ENCODE measurements at places on chromosomes 3 and 15. TPM values are rescaled to one million over a fixed set of nuclear protein-coding genes. Genes with fewer than 3 reads are reported as not detected.

Gene FGD5
- not detected for total RNA-seq

Gene TRAK1
- 37.8 TPM for total RNA-seq

Gene NFKBIZ
- total RNA-seq: 122 TPM

Gene ST3GAL6
- total RNA-seq: 0.44 TPM

Gene AADACL2
- not detected for total RNA-seq

Gene CNTN3
- total RNA-seq: not detected

- no peaks in the 10 kb centered on the region for H3K27me3 ChIP-seq
- no peak for DNase-seq
- peaks cover 25% of the 10 kb centered on the region for H3K4me1 ChIP-seq
- H3K4me3 ChIP-seq: no peak overlapping the region
- H3K27ac ChIP-seq: no peak overlapping the region
These were observed 76.2 kb downstream of the CCK start for GRCh38 chr3:42189736-42190135.

DNA sequence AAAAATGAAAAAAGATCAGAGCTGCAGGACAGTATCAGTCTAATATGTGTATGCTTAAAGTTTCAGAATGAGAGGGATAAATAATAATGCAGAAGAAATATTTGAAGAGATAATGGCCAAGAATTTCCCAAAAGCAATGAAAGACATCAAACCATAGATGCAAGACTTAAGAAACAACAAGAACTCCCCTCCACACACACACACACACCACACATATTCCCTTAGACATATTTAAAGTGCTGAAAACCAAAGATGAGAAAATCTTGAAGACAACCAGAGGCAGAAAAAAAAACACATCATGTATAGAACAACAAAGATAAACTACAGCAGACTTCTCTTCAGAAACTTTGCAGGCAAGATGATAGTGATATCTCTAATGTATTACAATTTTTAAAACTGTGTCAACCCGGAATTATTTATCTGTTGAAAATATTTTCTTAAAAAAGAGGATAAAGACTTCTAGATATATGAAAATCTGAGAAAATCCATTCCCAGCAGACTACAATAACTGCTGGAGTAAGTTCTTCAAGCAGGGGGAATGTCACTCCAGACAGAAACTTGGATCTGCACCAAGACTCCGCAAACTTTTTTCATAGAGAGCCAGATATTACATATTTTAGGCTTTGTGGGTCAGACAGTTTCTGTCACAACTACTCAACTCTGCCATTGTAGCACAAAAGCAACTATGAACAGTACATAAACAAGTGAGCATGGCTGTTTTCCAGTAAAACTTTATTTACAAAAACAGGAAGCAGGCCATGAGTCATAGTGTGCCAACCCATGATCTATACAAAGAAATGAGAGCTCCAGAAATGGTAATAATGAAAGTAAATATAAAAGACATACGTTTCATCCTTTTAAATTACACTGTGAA, 223.4 kb upstream of the CGNL1 start:
- H3K27ac ChIP-seq: peak overlapping the region; percentile 53
- H3K4me3 ChIP-seq: no peak overlapping the region
- H3K36me3 ChIP-seq: peaks cover 63% of the 10 kb centered on the region
- no peak for DNase-seq
- peaks cover 27% of the 10 kb centered on the region for H3K4me1 ChIP-seq
- H3K27me3 ChIP-seq: no peaks in the 10 kb centered on the region

- H3K4me1 ChIP-seq: peaks cover 31% of the 10 kb centered on the region
- peak overlapping the region; percentile 96 for H3K4me3 ChIP-seq
- H3K27ac ChIP-seq: peak overlapping the region; percentile 99
- no peak for DNase-seq
- H3K27me3 ChIP-seq: no peaks in the 10 kb centered on the region
- H3K36me3 ChIP-seq: peaks cover 40% of the 10 kb centered on the region
These were observed 795 bp upstream of the MYNN start for GRCh38 chr3:169772305-169772896.

Measured in activated T-helper 2 cell treated with anti-CD3 and anti-CD28 coated beads, Interferon-gamma antibody, Interleukin-2, Interleukin-4, amounts not matched to agents 10 μg/mL and 5 μg/mL and 100 μg/mL, durations not matched to agents 14 hours and 24 hours and 36 hours (primary cell).